Body of pancreas (tissue), 4 donors: ENCODE measurements at places on chromosomes 13 and 19.

DNA sequence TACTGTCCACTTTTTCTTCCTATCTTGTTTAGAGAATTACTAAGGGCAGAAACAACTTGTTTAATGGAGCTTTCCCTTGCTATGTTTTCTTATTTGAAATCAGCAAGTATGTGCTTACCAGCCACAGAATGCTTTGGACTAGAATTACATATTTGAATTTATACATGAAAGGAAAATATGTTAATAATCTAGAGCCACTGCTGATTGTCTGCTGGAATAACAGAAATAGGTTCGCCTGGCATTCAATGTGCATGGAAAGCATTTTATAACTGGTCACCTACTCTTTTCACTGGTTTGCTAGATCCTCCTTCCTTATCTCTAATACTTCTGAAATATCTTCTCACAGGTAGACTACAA lies 8.0 kb downstream of the EFNB2 start:
- DNase-seq, result no peak

DNA sequence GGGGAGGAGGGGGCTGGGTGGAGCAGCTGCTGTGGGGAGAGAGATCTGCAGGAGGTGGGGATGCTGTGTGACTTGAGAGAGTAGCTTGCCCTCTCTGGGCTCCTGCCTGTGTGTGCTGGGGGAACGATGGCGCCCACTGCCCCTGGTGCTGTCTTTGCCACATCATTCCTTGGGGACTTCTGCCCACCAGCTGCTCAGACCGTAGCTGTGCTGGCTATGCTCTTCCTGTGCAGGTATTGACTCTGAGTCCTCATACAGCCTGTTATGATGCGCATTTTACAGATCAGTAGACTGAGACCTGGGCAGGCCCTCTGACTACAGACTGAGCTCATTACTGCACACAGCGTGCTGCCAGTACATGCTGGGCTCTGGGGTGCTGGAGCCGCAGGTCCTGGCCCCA lies 51.1 kb downstream of the DNM2 start:
- DNase-seq, result no peak

- no peak for DNase-seq
Observed at GRCh38 chr19:35901055-35901644, 810 bp upstream of the NFKBID start.

DNA sequence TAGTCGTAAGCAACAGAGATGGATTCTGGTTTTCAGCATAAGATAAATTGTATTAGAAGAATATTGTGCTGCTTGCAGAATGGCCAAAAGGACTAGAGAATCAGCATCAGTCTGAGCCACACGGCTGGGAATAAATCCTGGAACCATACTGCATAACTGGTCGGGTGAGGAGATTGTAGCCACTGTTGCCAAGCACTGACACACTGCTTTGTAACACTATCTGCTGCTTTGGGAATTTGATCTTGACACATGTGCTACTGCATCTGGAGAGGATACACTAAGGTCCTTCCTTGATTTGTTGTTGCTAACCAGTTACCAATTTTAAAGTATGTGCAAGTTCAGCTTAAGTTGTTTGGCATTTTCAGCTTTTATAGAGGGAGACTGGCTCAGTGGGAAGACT lies 1.9 kb downstream of the HNRNPA1L2 start:
- no peak for DNase-seq

- no peak for DNase-seq
Observed at GRCh38 chr19:35169221-35169995, 14.9 kb downstream of the FXYD5 start.

- DNase-seq, result no peak
Observed at GRCh38 chr13:67033170-67033569, 197.0 kb downstream of the PCDH9 start.

GRCh38 chr13:37615276-37615675 lies 16.7 kb upstream of the POSTN start:
- no peak for DNase-seq

- no peak for DNase-seq
Observed at GRCh38 chr13:49499889-49500660, 4.3 kb downstream of the PHF11 start.

- no peak for DNase-seq
Observed at GRCh38 chr19:33413868-33414666, 40.6 kb downstream of the CEBPG start.

- DNase-seq, result no peak
Observed at GRCh38 chr13:28429685-28430290, 65.1 kb downstream of the FLT1 start.

- DNase-seq, result no peak
Observed at GRCh38 chr13:80297094-80297493, 43.8 kb downstream of the SPRY2 start.

GRCh38 chr13:81658598-81659370 lies 1317.9 kb upstream of the SPRY2 start:
- no peak for DNase-seq

DNA sequence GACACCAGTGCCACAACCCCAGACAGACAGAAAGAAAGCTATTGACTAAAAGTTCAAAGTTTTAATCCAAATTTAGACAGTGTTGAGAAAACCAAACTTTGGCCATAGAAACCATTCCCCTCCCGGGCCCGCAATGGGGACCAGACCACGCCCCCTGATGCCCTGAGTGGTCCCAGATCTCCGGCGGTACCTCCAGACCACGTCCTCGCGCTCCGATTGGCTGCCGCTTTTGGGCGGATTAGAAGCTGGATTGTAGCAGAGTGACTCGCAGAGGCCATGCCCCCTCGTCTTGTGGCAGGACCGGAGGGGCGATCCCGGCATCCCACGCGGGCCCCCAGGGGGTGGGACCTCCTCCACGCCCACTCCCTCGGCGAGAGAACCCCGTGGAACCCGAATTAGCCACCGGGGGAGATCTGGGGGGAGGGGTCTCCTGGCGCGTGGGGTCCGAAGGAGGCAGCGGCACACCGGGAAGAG lies 797 bp upstream of the HSD17B14 start:
- DNase-seq, result peak; percentile 49

- no peak for DNase-seq
Observed at GRCh38 chr13:36975172-36975571, 24.0 kb downstream of the ALG5 start.

GRCh38 chr19:11423791-11424181 lies 4.7 kb upstream of the RGL3 start:
- DNase-seq, result peak; percentile 45

GRCh38 chr13:24529478-24529877 lies 16.9 kb upstream of the PARP4 start:
- no peak for DNase-seq

- peak; percentile 55 for DNase-seq
Observed at GRCh38 chr13:112131713-112132113, 64.8 kb downstream of the SOX1 start.

GRCh38 chr13:48505012-48505411 lies 27.9 kb downstream of the RCBTB2 start:
- no peak for DNase-seq

- DNase-seq, result no peak
Observed at GRCh38 chr13:53138376-53139036, 109.9 kb downstream of the OLFM4 start.

- DNase-seq, result no peak
Observed at GRCh38 chr13:30124131-30124768, 183.1 kb downstream of the KATNAL1 start.

DNA sequence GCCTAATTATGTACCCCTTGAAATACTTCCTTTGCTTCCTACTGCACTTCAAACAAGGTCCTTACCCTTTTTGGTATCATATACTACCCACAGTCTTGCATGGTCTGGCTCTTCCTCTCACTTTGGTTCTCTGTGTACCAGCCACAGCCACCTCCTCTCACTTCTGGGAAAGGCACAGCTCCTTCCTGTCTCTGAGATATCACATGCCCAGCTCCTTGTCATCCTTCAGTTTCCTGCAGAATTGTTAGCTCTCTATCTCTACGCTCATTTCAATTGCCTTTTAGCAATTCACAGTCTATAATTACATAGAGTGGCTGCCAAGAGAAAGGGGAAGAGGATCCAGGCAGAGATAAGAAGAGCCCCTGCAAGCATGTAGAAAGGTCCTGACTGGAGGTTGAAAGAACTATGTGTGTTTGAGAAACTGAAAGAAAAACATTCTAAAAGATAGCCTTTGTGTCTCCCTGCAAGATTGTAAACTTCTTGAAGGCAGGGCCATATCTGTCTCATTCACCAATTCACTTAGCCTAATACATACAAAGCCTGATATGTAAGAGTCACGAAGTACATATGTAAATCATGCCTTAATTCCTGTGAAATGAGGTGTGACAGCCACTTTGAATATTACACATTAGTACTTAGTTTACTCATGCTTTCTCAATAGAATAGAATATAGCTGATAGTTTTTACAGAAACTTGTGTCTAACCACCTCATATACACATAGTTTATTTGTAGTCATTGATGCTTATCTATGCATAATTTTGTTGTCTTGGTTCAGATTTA lies 933.1 kb downstream of the DIAPH3 start:
- DNase-seq, result no peak

- DNase-seq, result no peak
Observed at GRCh38 chr19:38023671-38024541, 116.9 kb downstream of the SIPA1L3 start.

- DNase-seq, result no peak
Observed at GRCh38 chr13:33992881-33993336, 175.0 kb downstream of the RFC3 start.

GRCh38 chr13:113062691-113063090 lies 42.9 kb upstream of the F7 start:
- DNase-seq, result no peak

DNA sequence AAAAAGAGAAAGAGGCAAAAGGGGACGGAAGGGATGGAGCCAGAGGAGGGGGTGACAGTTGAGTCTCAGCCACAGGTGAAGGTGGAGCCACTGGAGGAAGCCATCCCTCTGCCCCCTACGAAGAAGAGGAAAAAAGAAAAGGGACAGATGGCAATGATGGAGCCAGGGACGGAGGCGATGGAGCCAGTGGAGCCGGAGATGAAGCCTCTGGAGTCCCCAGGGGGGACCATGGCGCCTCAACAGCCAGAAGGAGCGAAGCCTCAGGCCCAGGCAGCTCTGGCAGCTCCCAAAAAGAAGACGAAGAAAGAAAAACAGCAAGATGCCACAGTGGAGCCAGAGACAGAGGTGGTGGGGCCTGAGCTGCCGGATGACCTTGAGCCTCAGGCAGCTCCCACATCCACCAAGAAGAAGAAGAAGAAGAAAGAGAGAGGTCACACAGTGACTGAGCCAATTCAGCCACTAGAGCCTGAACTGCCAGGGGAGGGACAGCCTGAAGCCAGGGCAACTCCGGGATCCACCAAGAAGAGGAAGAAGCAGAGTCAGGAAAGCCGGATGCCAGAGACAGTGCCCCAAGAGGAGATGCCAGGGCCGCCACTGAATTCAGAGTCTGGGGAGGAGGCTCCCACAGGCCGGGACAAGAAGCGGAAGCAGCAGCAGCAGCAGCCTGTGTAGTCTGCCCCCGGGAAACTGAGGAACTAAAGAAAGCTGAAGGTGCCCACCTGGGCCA lies 2.5 kb downstream of the POLR1G start:
- DNase-seq, result no peak

- peak; percentile 16 for DNase-seq
Observed at GRCh38 chr13:36357692-36358091, 11.5 kb upstream of the SPART start.

DNA sequence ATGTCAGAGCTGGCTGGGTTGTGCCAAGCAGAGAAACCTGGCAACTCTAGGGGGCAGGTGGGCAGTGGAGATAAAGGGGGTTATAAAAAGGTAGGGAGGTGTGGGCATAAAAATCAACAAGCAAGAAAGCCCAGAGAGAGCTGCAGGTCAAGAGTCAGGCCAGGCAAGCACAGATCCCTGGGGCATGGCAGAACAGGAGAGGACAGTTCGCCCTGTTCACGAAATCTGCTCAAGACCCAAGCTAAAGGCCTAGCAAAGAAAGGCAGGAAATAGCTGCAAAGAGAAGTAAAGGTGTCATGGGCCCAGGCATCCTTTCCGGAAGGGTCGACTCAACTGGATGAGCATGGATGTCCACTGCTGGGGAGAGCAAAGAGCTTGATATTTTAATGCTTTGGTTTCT lies 3.4 kb downstream of the MBNL2 start:
- no peak for DNase-seq

GRCh38 chr13:97091196-97091595 lies 96.9 kb upstream of the OXGR1 start:
- no peak for DNase-seq
